NCI-H187 (cell line): ENCODE measurements at places on chromosomes 13 and 19.

DNA sequence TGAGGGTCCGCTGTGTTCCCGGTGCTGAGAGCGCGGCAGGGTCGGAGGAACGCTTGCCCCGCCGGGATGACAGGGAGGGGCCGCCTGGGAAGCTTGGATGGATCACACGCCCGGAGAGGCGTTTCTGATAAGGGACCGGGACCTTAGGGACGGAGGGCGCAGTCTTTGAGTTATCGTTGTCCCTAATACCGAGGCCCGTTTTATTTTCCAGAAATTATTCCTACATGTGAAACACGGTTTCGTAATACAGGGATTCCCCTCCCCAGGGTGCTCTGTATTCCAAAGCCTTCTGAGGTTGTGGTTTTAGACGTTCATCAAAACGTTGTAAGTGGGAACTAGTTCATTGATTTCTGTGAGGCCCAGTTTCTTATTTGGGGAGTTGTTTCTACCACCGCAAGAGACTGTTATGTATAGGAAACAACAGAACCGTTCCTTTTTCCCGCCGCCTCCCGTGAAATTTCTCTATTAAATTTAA lies 752 bp downstream of the PDCD5 start:
- DNase-seq = peak; percentile 12

DNA sequence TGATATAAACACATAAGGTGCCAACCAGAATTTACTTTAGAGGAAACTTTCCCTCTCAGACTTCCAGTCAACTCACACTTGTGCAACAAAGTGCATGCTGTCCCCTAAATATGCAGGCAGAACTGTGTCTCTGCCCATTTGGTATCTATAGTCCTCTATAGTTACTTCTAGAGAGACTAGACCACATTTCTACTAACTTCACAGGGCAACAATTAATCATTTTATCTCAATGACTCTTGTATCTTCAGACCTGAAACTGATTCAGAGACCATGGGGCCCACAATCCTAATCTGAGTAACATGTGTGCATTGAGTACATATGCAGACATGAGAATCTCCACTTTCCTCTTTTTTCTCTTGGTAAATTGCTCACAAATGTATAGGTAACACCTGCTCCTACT lies 158.1 kb downstream of the ZNF486 start:
- DNase-seq = no peak

DNA sequence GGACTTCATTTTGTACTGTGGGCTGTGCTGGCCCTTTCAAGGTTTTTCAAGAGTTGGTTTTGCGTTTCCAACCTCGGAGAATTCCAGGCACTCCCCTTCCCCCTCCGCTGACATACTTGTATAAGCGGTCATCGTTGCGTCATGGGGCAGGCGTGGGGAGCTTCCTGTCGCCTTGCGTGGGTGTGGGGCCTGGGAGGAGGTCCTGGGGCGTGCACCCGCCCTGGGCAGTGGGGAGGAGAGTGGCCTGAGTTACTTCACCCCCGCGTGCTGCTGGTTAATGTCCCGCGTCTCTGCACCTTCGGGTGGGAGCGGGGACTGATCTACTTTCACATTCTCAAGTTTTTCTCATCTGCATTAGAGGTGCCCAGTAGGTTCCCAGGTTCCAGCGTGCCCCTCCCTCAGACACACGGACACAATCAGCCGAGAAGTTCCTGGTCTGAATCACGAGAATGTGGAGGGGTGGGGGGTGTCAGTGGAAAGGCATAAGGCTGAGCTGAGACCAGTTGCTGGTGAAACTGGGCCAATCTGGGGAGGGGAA lies 4.1 kb downstream of the IER2 start:
- DNase-seq = no peak

GRCh38 chr19:5141850-5142724 lies 173.2 kb downstream of the KDM4B start:
- DNase-seq = no peak

DNA sequence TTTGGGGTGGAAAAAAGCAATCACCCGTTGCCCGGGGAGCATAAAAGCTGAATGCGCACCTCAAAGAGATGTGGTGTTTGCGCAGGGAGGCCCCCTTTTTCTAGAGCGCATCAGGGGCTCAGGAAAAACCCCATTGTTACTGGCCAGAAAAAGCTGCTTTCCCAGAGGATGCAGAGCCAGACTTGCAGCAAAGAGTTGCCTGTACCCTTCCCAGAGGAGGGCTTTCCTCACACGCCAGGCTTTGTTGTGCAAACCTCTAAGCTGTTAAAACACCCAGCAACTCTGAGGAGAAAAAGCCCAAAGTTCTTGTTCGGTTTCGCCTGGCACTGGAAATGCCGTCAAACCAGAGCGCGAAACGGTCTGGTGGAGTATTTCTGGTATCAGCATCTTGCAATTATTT lies 29.3 kb downstream of the GSX1 start:
- DNase-seq = no peak

DNA sequence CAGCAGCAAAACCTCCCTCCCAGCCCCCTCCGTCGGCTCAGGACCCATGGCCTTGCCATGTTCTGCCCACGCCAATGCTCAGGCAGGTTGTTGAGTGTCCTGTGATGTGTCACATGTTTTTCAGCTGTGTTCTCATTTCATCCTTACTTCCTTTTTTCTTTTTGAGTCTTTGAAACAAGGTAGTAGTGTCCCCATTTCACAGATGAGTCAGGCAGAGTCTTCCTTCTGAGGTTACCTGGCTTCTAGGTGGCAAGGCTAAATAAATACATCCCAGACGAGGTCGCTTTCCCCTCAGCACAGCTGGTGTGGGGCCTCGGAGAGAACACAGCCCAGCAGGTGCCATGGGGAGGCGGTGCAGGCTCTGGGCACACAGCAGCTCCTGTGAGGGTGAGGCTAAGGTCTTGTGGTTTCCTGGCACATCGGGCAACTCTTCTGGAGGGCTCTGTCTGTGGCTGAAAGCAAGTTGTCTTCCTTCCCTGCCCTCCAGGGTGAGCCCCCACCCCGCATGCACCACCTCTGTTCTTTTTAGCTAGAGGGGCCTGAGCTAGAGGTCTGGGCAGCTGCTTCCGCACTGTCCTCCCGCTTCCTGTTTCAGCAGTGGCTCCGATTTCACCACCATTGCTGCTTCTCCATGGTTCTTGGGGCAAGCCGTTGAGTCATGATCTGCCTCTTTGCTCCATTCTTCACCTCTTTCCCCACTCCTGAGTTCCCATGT lies 15.1 kb downstream of the PRAM1 start:
- no peak for DNase-seq

DNA sequence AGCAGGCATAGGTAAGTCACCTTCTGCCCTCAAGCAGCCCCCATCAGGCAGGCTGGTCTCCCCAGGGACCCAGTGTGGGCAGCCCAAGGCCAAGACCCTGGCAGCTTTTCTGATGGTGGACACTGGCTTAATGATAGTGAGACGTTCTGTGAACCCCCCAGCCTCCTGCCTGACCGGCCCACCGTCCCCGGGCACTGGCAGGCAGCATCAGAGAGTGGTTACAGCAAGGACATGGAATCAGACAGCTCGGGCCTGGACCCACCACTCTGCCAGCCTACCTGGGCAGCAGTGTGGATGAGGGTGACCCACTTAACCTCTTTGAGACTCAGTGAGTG lies 45.3 kb upstream of the KCTD15 start:
- DNase-seq = no peak

- DNase-seq = no peak
Measured at GRCh38 chr13:43787518-43787891, 733 bp upstream of the ENOX1 start.

DNA sequence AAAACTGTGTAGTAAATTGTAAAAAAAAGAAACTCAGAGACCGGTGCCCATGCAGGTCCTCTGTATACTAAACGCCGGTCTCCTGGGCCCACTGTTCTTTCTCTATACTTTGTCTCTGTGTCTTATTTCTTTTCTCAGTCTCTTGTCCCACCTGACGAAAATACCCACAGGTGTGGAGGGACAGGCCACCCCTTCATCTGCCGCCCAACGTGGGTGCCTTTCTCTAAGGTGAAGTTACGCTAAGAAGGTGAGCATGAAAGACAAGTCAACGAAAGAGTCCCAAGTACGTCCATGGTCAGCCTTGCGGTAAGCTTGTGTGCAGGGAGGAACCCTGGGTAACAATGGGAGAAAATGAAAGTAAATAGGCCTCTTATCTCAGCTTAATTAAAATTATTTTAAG lies 48.0 kb upstream of the WASF3 start:
- no peak for DNase-seq

GRCh38 chr19:15551293-15552004 lies 43.1 kb downstream of the CYP4F22 start:
- DNase-seq = no peak

- DNase-seq = no peak
Measured at GRCh38 chr19:10339380-10339960, at the start of gene ICAM3. Gene ICAM3, minus strand, starts transcription at chr19:10339624. Its CDS starts 10 bp downstream, at chr19:10339614.

DNA sequence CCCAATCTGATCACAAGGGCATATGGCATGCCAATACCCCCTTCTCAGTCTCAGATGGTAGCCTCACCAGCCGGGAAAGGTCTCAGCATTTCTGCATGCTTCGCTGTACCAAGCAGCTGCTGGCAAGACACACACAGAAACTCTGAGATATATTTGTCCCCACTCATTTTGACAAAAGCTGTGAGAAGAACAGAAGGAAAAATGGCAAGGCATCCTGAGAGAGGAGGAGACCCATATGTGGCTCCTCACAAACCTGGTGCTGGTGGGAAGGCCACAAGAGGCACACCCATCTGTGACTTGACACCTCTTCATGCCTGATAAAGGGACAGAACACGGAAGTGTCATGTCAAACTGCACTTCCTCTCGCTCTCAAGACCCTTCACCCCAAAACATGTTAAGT lies 36.7 kb upstream of the DOCK9 start:
- no peak for DNase-seq

GRCh38 chr19:28889941-28890670 lies 322.8 kb downstream of the UQCRFS1 start:
- DNase-seq = no peak

DNA sequence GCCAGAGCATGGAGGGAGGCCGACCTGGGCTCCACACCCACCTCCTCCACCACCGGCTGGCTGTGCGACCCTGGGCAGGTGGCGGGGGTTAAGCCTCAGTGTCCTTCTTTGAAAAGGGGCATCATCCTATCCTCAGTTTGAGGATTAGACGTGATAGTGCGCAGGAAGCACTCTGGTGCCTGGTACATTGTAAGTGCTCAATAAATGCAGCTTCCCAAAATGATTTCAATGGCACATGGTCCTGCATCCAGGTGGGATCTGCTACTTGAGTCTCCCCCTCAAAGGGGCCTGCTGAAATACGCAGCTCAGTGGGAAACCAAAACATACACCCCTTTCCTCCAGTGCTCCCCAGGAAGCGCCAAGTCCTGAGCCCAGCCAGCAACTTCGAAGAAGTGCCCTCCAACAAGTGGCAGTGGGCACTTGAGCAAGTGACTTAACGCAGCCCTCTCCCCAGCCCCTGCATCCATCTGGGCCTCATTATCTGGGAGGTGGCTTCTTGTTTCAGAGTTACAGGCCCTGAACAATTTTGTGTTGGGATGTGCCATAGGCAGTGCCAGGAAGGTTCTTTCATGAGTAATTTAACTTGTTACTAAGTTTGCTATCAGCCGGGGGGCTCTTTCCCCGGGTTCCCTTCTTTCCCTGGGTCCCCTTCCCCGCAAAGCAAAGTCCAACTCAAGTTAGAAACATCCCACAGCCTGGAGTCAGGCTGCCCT lies 17.9 kb downstream of the ACTN4 start:
- DNase-seq = no peak

DNA sequence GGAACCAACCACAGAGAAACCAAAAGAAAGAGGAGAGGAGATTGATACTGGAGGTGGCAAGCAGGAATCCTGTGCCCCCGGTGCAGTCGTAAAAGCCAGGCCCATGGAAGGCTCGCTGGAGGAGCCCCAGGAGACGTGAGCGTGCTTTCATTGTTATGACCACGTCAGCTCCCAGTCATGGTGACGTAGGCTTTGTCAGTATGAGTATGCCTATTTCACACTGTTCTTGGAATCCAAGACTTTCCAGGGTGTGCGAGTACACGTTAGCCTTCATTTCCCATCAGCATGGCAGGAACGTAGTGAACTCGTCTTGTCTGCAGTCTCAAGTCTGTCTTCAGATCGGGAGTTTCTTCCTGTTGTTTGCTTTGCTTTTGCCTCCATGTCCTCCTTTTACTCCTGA lies 15.4 kb upstream of the CHAMP1 start:
- no peak for DNase-seq

GRCh38 chr19:54106716-54107115 lies 4.1 kb downstream of the NDUFA3 start:
- no peak for DNase-seq

DNA sequence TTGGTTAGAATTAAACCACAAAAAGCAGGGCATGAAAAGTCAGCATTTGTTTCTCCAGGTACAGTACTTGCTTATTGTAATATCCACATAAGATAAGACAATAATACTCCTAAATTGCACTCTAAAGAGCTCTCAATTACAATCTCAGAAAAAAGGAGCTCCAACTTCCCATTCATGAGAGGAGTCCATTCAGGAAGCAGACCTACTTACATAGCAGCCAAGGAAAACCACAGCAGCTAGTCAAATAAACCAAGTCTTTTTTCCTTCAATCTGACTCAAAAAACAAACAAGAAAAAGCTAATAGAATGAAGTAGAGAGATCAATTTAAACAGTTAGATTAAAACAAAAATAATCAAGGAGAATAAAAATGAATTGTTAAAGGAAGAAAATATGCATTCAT lies 885.2 kb upstream of the SLITRK6 start:
- DNase-seq = no peak

DNA sequence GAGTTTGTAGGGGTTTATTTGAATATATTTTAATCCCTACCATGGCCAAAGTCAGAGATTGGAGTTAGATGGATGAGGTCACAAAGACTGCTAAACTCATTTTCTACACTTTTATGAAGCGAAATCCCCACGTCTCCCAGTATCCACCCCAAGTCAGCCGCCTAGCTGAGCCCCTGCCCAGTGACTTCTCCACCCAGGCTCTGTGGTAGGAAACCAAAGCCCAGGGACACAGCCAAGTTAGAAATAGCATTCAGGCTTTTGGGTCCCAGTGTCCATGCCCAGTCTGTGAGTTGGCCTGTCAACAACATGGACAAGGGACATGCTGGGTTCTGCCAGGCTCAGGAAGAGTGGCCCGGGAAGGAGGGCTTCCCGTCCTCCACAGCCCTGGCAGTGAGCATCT lies 474.0 kb downstream of the FOXO1 start:
- DNase-seq = no peak

DNA sequence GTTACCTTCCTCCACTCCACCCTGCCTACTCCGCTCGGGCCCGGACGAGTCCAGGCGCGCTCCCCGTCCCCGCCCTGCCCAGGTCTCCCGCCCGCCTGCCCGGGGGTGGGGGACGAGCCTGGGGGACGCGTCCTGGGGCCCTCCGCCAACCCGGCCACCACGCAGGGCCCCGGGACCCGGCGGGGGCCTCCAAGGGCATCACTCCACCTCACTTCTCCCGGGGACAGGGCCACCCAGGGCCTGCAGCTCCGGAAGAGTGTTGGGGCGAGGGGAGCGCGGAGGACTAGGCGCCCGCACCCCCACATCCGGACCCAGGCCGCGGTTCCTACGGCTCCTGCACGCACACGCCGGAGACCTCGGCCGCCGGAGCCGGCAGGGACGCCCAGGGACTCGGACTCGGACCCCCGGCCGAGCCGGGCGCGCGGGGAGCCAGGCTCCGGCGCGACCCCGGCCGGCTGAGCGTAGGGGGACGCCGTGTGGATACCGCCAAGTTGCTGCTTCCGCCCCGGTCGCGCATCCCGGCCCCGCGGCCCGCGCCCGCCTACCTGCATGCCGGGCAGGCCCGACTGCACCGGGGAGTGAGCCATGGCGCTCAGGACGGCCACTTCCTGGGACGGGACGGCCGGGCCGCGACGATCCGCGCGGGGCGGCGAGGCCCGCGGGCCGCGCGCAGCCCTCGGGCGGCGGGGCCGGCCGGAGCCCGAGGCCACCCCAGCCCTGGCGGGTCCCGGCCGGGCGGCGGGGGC lies 534 bp downstream of the STK24 start:
- no peak for DNase-seq

GRCh38 chr19:15971224-15971780 lies 22.5 kb downstream of the OR10H4 start:
- DNase-seq = no peak

GRCh38 chr13:28301839-28302238 lies 163.5 kb downstream of the PAN3 start:
- DNase-seq = no peak
